ENCODE measurements at places on chromosomes 16 and 17.
A peak's percentile ranks its signal among the peaks of the same experiment; 100 is the strongest.

DNA sequence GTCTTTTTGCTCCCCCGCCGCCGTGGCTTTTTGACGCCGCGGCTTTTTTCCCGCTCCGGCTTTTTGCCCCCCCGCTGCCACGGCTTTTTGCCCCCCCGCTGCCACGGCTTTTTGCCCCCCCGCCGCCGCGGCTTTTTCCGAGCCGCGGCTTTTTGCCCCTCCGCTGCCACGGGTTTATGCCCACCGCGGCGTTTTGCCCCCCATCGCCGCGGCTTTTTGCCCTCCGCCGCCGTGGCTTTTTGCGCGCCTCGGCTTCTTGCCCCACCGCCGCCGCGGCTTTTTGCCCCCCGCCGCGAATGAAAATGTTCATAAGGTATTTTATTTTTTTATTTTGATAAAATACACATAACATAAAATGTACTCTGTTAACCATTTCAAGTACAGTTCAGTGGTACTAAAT, 527.2 kb upstream of the WSB1 start:
- no peak for DNase-seq

- peak; percentile 73 for DNase-seq
These were observed 53.6 kb downstream of the C17orf67 start for GRCh38 chr17:56779898-56780777.

- DNase-seq = no peak
These were observed 14.4 kb downstream of the CMIP start for GRCh38 chr16:81458827-81459598.

DNA sequence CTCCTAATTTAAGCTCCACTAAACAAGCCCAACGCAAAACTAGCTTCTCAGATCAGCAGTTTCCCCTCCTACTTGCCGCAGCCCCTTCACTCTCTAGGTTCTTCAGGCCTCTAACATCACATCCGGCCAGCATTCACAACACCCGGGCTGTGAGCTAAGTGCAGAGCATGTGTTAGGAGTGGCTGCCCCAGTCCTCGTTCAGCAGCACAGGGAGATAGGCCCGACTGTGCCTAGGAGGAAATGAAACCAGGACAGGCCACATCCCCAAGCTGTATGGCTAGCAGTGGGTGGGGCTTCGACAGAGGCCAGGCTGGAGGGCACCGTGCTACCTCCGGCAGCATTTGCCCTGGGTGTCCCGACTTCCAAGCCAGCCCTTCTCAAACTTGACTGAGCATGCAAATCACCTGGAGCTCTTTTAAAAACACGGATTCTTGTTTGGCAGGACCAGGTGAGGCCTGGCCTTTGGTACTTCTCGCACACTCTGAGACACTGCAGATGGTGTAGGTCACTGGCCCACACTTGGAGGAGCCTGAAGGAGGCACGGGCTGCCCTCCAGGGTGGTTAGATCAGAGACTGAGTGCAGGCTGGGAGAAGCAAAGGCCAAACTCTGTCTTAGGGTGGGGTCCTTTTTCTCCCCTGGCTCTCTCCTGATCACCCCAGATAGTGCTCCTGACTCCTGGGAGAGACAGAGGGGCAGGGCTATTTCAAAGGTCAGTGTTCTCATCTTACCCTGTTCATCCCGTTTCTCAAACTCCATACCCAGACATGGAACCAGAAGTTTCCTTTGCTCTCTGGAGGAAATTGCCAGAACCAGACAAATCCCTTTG, 202.0 kb downstream of the C16orf78 start:
- no peak for DNase-seq

- no peak for DNase-seq
These were observed at the start of gene ADAD2 for GRCh38 chr16:84190731-84191388. TSS of gene ADAD2 (plus strand) at chr16:84191157. CDS start at chr16:84191231, 74 bp downstream.
